ENCODE measurements at places on chromosomes 3 and 15.

DNA sequence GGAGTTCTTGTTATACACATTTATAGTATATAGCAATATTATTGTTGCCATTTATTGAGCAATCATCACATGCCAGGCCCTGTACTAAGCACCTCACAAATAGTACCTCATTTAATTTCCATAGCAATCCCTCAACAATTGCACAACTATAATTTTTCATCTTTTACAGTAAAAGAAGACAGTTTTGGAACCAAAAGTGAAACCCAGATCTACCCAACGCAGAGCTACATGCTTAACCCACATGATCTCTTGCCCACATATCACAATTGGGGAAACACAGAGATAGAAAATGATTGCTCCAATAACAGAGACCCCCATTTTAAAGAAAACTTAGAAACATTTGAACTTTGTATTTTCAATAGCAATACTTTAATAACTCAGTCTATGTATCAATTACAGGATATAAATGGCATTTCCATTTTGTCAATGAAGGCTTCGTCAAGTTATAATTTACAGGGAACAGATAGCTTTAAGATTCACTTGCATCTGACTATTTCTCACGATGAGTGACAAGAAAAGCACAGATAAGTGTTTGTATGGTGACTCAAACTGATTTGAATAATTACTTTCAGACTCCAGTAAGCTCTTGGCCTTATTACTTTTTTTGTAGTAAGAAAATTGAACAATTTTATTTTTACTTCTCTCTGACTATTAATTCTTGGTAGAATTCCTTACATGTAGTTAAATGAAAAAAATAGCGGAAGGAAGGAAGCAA lies 38.7 kb upstream of the CCDC50 start:
- peak; percentile 28 for DNase-seq

DNA sequence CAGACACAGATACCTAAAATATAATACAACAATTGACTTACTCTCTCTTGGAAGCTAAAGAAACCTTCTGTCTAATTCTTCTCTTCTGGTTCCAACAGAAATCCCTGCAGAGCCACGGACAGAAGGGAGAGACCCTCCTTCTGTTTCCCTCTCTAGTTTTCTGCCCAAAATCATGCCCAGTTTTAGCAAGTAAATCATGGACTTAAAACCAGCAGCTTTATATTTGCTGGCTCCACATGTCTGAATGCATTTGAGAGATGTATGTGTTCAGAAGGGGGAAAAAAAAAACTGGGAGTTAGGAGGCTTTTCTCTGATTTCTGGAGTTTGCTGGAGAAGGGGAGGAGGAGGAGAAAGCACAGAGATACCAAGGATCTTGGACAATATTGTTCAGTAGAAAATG lies 147.1 kb downstream of the LSAMP start:
- no peak for DNase-seq

DNA sequence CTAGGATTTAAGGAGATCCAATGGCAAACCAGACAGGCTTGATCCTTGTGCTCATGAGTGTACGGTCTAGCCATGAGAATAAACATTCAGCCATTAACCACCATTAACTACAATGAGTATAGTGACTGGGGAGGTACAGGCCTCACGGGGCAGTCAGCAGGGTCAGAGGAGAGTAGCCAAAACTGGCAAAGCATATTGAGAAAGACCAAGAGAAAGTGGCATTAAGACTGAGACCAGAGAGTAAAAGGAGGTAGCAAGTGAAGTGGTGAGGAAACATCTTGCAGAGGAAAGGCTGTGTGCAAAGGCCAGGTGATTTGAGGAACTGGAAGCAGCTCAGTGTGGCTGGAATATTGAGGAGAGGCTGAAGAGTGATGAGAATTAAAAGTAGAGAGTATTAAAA lies 407.2 kb upstream of the LMCD1 start:
- DNase-seq = no peak

DNA sequence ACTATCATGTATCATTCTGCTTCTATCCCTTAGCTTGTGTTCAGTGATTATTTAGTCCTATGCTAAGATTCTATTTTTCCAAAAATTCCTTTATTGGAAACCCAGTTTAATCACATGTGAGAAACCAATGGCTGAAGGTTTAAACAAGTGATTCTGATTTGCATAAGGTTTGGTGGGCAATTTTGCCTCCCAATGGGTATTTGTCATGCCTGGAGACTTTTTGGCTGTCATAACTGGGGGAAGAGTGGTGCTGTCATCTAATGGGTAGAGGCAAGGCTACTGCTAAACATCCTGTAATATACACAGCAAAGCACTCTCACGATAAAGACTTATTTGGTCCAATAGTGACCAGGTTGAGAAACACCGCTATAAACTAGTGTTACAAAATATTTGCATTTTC lies 148.7 kb downstream of the ALCAM start:
- DNase-seq = no peak

- peak; percentile 56 for DNase-seq
Observed at GRCh38 chr15:90598031-90598577, 68.4 kb downstream of the CRTC3 start.

DNA sequence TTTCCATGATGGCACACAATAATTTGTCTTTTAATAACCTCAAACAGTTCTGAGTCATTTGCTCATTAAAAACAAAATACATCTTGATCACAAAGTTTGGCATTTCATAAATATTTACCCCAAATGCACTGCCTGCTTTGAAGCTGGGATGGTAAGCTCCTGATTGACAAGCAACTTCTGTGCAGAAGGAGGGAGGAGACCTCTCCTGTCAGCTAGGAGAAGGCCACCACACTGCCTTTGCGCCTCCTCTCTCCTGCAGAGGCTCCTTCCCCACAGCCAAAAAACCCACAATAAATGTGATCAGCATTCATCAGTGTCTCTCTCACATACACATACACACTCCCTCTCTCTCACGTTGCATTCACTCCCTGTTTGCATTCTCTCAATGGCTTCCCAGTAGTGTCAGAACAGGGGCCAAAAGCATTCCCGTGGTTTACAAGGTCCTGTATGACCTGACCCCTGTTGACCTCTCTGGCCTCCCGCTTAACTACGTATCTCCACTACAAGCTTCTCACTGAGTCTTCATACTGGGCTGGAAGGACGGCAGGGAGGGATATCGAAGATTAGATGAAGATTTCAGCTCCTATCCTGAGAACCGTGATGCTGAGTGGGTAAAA lies 216.4 kb downstream of the FOXP1 start:
- DNase-seq = no peak

GRCh38 chr3:82294609-82295008 lies 533.2 kb upstream of the GBE1 start:
- DNase-seq = no peak

DNA sequence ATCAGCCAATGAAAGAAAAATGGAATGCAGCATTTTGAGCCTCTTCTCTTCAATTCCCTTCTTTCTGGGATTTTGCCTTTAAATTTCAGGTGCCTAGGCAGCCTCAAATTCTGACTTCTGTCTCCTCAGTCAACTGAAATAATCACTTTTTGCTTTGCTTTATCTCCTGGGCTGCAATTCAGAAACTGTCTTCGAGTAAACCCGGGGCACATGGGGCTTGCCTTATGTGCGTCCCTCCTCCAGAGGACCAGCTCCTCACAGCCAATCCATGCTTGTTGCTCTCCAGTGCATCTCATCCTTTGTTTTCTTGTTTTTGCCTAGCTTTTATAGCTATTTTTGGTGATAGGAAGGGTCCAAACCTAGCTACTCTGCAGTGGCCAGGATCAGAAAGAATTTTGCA lies 8.8 kb downstream of the RTP3 start:
- no peak for DNase-seq

GRCh38 chr15:67050062-67050461 lies 15.3 kb upstream of the SMAD3 start:
- DNase-seq = no peak

DNA sequence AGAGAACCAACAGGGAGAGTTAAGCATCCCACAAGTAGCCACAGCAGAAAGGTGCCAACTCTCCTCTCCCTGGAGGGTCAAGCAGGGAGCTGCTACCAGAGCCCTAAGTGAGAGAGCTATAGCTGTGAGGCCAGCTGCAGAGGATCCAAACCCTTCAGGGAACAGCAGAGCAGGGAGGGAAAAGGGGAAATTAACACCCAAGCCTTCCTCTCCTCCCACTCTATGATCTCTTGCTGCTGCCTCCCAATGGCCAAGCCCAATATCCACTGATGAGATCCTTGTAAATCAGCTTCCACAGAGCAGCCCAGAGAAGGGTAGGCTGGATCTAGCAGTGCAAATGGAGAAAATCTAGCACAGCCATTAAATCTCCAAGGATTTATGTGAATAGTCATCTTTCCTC lies 68.2 kb upstream of the THBS1 start:
- DNase-seq = no peak

DNA sequence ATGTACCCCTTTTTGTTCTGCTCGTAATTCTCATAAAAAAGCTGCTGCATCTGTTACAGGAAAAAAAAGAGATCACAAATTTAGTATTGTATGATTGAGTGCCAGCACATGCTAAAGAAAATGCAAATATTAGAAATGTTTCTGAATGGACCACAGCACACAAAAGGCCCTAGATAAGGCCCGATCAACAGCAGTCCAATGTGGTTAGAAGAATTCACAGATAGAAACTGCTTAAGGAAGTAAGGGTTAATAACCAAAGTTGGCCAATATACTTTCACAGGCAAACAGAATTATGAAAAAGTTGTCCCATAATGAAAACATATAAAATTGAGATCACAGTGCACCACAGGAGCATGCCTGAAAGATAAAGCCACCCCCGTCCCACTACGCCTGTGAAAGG lies 72.9 kb downstream of the CHSY1 start:
- no peak for DNase-seq

DNA sequence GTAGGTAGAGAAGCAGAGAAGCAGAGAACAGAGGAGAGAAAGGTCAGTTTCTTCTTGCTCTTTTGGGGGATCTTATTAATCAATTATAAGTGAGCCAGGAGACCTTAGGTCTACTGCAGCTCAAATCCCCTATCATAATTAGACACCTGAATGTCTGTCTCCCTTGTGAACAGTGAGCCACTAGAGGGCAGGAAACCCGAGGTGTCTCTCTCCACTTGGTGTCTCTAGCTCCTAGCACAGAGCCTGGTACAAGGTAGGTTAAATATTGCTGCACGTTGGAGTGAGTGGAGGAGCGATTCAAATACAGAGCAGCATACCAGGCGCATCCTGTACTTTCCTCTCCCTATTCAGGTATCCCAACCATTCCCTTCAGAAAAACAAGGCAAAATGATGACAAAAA lies 2.0 kb upstream of the ST8SIA2 start:
- DNase-seq = no peak

DNA sequence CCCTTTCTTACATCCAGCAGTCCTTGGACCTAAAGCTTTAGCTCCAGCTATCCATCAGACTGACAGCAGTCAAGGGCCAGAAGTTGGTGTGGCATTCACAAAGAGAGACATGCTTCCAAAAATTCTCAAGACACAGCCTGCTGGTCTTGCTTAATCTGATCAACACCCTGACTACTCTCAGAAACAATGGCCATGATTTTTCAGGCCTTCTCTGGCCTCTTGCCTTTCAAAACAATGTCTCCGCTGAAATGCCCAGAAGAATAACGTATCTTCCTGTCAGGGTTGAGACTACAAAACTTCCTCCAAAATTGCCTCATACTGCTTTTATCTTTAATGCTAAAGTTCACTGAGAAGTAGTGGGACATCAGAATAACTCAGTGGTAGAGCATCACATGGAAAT lies 205.4 kb upstream of the SETMAR start:
- no peak for DNase-seq

- DNase-seq = peak; percentile 3
Observed at GRCh38 chr3:124467980-124468902, 262.0 kb upstream of the UMPS start.

- DNase-seq = peak; percentile 52
Observed at GRCh38 chr3:115169808-115170207, 22.7 kb upstream of the ZBTB20 start.

DNA sequence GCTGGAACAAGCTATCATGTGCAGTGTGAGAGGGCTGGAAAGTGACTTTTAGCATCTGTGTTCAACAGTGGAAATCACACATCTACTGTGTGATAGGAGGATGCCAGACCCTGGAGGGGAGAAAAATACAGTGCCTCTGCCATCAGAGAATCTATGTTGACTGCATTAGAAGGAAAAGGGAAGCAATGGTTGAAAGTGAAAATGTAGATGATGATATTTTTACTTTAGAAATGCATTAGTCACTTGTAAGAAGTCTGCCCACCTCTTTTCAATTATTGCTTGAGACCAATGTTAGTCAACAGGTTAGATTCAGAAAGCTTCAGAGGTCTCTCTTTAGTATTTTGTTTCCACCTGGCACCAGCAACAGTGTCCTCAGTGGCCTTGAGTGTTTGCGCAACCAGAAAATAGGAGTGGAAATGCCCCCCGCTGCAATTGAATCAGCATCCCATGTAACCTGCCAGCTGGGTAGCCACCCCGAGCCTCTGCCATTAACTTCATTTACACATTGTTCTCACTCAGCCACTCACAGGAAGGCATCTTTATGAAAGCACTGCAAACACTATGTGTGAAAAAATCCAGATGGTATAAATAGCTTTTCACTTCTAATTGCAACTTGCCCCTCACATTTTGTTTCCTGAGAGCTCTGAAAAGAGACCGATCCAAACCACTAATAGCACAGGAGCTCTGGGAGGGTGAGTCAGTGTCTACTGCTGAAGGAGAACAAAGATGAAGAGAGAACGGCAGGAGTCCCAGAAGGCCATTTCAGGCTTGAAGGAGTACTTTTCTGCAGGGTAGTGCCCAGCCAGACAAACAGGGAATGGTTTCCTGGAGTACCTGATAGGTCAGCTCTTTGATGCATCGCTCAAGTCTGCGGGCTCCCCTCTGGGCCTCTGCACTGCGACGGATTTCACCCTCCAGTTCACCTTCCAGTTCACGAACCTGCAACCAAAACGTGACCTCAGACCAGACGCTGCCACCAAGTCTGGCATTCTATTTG lies 92.1 kb downstream of the HHLA2 start:
- DNase-seq = no peak

DNA sequence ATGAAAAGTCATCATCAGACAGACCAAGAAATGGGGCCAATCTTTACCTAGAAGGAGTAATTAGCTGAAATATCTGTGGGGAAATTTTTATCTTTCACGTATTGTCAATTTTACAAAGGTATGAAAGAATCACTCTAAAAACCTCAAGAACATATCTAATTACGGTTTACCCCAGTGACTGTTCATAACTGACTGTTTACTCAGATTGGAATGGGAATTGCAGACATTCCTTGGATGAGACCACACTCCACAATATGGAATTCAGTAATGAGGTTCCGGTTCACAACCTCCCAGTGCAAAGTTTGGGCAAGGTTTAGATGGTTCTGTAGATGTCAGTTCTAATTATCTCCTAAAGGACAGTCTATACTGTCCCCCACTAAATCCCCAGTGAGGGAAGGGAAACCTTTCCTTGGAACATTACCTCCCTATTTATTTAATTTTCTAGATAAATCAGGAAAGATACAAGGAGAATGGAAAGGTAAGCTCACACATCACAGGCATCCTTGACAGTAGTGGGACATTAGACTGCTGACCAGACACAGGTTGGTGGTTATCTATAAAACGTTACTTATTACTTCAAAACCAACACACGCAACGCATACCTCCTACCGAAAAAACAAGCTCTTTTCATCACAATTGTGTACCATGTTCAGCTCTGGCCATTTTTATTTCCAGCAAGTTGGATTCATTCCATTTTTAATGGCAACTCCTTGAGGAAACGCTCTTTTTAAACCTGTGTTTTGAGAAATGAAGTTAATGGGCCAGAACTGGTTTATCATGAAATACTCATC lies 129.9 kb downstream of the RORA start:
- DNase-seq = no peak

Data from CD4-positive, alpha-beta T cell treated with Interleukin-4 for 1 hour (primary cell).